Stimulated activated CD8-positive, alpha-beta memory T cell treated with anti-CD3 and anti-CD28 coated beads, Interleukin-2, amount 100 ng/mL, for 1 hour (primary cell): ENCODE measurements at places on chromosomes 16 and 17.

DNA sequence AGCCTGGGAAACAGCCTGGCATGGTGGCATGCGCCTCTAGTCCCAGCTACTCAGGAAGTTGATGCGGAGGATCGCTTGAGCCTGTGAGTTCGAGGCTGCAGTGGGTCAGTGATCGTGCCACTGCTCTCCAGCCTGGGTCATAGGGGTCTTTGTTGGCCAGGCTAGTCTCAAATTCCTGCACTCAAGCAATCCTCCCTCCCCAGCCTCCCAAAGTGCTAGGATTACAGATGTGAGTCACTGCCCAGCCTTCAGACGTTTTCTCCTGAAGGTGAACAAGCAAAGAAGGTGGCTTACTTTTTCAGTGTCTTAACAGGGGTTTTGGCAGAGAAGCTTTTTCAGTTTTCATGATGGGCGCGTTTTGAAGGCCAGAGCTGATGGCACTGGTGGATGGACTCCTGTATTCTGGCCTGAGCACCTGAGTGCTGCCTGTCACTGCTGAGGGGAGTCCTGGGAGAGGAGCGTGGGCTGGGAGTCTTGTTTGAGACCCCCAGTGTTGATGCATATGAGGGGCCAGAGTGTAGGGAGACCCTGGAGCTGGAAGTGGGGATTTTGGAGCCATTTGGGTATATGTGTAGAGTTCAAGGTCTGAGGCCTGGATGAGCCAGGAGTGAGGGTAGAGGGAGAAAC lies 41.4 kb downstream of the FOXK2 start:
- DNase-seq: no peak

DNA sequence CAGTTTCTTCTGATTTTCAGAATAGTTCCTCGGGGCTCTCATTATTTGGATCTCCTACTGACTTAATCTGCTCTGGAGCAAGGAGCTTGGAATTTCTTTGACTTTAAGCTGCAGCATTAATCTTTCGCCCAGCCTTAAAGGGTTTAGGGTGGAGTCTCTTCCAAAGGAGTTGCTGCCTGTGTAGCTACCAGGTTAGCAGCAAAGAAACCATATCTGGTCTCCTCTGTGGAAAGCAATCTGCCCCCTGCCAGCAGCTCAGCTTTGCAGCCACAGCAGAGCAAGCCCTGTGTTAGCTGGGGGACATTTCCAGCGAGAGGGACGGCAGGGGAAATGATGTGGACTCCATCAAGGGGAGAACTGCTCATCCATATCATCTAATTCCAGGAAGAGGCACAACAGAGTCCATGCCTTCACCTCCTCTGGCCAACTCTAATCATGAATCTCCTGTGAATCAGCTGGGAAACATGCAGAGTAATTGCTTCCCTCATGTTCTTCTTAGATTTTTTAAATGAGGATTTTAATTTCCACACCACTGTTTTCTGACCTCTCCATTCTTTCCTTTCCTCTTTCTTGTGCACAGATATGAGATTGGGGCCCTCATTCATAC lies 827.6 kb upstream of the CA10 start:
- DNase-seq: no peak

- no peak for DNase-seq
Observed at GRCh38 chr17:81027591-81028505, 7.1 kb upstream of the BAIAP2 start.

DNA sequence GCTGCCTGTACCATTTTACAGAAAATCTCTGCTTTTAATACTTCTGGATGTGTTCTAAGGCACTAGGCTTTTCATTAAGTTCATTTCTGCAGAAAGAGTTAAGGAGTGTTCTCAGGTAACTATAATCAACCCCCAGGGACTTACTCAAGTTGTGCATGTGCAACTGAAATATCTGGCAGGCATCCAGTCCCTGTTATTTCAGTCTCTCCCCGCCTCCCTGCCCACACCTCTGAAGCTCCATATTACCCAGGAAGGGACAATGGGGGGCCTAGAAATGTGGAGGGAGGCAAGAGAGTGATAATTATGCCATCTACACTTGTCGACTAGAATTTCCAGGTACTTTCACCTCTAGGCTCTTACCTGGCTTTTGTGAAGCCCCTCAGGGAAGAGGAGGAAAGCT lies 432.2 kb downstream of the MAF start:
- no peak for DNase-seq

GRCh38 chr17:33328129-33328528 lies 35.0 kb upstream of the ASIC2 start:
- no peak for DNase-seq

DNA sequence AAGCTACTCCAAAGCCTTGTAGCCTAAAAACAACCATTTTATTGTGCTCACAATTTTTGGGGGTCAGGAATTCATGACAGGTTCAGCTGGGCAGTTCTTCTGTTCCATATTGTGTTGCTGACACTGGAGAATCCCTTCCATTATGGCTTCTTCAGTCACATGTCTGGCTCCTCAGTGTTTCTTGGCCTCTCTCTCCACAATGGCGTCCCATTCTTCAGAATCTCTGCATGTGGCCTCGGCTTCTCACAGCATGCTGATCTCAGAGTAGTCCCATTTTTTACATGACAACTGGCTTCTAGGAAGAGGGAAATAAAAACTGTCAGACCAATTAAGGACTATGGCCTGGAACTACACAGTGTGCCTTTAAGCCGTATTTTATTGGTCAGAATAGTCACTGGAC lies 49.7 kb downstream of the NF1 start:
- no peak for DNase-seq

GRCh38 chr16:86604436-86605193 lies 26.3 kb downstream of the FOXL1 start:
- DNase-seq: no peak

DNA sequence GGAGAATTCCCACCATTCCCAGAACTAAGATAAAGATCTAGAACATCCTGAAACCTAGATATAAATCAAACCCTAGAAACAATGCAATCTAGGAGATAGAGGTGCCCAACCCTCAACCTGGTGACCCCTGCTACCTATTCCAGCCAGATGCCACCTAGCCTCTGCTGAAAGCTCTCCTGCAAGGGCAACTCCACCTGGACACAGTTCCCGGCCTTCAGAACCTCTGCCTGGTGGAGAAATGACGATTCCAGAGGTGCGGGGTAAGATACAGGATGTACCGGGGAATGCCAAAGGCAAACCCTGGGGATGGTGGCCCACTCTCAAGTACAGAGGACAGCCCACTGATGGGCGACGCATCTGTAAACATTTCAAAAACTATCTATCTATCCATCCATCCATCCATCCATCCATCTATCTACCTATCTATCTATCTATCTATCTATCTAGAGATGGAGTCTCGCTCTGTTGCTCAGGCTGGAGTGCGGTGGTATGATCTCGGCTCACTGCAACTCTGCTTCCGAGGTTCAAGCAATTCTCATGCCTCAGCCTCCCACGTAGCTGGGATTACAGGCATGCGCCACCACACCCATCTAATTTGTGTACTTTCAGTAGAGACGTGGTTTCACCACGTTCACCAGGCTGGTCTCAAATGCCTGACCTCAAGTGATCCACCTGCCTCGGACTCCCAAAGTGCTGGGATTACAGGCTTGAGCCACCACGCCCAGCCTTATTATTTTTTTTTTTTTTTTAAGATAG lies 19.0 kb downstream of the MEAK7 start:
- no peak for DNase-seq

- DNase-seq: no peak
Observed at GRCh38 chr17:50210240-50211225, 9.1 kb upstream of the COL1A1 start.

GRCh38 chr16:85667841-85668413 lies 20.8 kb downstream of the GINS2 start:
- no peak for DNase-seq

DNA sequence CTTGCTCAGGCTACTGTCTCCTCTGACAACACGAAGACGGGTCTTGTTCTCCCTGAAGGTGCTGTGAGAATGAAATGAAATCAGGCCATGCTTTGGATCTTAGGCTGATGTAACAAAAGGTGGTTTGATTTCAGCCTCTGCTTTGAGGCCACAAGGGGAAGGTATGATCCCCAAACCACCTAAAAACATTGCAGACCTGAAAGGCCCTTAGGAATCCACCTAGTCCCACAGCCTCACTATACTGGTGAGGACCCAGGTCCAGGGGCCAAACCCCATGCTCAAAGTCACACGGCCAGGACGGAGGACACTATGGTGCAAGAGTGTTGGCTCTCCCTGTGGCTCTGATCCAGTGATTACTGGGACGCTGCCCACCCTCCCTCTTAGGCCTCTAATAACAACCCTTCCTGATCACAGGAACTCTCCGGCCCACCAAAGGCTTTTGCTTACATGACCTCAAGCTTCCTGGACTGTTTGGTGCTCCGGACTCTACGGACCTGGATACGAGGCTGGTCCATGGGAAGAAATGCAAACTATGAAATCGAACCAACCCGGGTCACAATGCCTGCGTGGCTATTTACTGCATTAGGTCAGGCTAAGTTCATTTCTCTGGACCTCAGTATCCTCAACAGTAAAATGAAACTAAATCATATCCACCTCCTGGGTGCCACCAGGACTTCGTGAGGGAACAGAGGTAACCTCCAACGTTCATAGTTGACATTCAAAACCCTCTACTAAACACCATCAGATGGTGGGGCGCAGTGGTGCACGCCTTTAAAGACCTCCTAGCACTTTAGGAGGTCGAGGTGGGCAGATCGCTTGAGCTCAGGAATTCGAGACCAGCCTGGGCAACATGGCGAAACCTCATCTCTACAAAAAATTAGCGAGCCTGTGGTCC lies 1.5 kb downstream of the TRIM25 start:
- no peak for DNase-seq

GRCh38 chr17:69678206-69678605 lies 263.7 kb downstream of the MAP2K6 start:
- no peak for DNase-seq

DNA sequence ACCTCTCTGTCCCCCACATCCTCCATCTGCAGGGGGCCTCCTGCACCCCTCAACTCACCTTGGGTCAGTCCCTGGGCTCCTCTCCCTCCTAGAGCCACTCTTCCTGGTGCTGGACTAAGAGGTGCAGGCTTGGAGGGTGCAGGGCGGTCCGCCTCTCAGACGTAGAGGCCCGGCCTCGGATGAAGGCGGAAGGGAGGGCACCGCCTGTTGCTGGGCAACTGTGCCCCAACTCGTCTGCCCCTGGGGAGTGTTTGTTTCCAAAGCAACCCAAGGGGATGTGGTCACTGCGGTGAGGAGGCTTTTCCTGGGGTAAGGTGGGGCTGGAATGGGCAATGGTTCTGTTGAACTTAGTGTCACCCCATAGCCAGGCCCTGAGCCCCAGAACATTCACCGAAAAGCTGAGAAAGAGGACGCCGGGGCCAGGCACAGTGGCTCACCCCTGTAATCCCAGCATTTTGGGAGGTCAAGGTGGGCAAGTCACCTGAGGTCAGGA lies at the start of gene C16orf54:
Gene C16orf54, minus strand, starts transcription at position 138 of the 493 bp plus-strand sequence. CDS start 1,039 bp downstream, outside the sequence.
- peak; percentile 88 for DNase-seq
